ENCODE measurements at places on chromosomes 7 and 10.

- DNase-seq, result no peak
Measured at GRCh38 chr7:22702516-22702915, 24.5 kb upstream of the IL6 start.

- DNase-seq, result no peak
Measured at GRCh38 chr10:82814635-82815034, 939.6 kb downstream of the NRG3 start.

DNA sequence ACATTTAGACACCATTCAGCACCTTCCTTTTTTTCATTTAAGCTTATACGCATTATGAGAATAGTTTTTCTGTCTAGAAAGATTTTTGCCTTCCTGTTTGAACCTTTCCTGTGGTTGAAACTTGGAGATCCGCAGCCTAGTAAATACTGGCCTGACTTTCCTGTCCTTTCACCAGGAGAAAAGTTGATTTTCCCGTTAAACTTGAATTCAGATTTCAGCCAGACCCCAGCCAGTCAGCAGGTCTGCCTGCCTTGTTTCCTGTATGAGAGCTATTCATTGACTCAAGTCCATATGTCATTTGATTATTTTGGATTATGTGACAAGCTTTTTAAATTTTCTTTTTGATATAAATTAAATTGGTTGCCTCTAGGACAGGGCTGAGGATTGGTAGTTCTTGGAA is 71.5 kb downstream of the EVX1 start:
- no peak for DNase-seq

GRCh38 chr7:1934017-1934416 is 263.9 kb downstream of the ELFN1 start:
- DNase-seq, result no peak

GRCh38 chr10:373015-373414 is 237.8 kb downstream of the ZMYND11 start:
- DNase-seq, result no peak

GRCh38 chr7:31121601-31122000 is 69.5 kb downstream of the ADCYAP1R1 start:
- DNase-seq, result no peak

DNA sequence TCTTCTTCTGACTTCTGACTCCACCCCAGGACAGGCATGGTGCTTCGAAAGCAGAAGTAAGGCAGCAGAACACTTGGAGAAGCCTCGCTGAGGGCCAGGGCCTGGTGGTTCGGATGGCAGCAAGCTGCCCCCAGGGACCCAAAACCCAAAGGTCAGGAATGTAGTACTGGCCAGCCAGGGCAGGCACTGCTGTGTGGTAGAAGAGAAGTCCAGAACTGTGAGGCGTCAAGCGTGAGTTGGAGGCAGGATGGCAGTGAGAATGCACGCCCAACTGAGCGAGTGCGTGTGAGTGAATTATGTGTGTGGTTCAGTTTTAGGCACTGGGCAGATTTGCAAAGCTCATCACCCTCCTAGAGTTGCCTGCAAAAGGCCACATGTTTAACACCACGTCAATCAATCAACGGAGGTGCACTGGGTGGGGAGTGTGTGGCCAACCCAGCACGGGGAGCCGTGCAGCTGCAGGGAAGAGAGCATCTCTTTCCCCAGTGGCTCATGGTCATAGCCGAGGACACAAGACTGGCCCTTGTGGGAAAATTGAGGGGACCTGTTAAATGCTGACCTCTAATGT is 144.3 kb downstream of the KCNMA1 start:
- DNase-seq, result no peak

DNA sequence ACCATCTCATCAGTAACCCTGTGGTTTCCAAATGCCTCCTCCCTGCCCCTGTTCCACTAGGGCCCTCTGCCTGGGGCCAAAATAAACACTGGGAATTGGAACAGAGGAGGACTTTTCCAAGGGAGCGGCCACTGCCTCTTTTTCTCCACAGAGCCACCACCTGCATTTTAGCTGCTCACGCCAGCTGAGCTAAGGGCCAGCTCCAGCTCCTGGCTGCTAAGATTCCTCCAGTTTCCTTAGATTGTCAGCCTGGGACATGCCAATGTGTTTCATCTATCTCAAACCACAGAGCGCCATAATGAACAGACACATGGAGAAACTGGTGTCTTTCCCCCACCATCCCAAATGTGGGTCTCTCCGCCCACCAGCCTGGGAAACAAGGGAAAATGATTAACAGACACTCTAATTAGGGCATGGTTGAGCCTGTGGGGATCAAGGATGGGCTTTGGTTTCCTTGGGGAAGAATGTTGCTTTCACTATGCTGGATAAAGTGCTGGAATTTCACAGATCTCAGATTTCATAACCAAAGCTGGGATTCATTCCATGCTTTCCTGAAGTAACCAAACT is 52.2 kb downstream of the ASB13 start:
- no peak for DNase-seq

DNA sequence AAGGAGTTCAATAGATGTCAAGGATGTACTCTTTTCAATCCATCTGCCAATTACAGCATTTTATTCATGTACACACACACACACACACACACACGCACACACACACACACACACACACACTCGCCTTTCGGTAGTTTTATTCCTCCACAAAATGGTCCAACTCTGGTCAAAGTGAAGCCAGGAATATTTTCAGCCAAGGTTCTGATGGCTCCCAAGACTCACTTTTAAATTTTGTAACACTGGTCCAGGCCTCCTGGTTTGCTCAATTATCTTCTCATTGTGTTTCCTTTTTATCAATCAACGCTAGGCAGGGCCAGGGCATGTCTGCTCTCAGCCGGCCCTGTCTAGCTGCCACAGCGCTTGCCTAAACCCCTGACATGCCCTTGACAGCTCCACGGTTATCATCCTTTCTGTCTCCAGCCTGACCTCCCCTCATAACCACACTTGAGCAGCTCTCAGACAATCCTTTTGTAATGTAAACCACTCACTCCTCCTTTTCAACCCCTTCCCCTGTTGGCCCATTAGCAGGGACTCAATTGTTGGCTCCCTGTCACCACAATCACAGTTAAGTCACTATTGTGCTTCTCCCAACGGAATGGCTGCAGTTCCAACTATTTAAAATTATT is 115.1 kb downstream of the ICA1 start:
- DNase-seq, result no peak

GRCh38 chr10:97518301-97519043 is 19.7 kb downstream of the UBTD1 start:
- no peak for DNase-seq

DNA sequence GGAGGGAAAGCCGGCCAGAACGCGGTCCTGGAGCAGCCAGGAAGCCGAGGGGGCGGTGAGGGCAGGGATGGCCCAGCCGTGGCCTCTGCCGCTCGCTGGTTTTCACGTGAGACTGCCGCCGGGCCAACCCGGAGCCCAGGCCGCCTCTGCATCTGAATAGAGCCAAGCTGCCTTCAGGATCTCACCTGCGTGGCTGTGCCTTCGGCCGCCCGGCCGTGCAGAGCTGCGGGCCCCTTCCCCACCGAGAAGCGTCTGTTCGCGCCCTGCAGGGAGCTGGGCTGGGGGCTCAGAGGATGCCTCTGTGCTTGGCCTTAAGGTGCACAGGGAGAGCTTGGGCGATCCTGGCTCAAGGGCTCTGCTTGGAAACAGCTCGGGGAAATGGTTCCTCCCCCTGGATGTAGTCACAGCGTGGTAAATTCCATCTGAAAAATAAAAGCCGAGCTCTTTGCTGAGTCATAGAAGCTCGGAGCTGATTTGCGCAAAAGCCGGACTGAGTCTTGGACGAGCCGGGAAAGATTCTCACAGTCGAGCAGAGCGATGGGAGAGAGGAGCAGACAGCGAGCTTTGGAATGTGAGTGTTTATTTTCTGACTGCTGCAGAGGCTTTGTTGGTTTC is at the start of gene JAKMIP3:
JAKMIP3 (plus strand) TSS at position 456 of the 615 bp plus-strand sequence. CDS start 38,863 bp downstream, outside the sequence.
- no peak for DNase-seq

DNA sequence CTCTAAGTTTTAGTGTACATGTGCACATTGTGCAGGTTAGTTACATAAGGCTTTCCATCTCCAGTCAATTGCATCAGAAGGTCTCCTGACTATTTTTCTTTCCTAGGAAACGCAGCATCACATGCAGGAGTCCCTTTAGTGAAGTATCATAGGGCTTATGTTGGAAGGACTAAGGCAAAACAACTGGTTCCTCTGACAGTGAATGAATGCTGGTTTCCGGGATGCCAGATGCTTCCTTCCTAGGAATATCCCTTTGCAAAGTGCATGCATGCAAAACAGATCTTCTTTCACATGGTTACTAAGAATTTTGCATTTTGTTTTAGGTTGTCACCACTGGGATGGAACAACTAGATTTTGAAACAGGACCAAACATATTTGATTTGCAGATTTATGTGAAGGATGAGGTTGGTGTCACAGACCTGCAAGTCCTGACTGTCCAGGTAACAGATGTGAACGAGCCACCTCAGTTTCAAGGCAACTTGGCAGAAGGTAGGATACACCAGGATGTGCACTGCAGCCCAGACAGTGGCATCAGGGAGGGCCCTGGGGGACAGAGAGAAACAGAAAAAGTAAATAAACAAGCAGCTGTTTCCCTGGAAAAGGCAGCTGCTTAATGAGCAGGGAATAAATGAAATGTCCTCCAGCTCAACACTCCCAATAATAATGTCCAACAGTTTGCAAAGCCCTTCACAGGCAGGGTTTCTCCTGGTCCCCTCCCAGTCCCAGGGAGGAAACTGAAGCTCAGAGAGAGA is 17.8 kb downstream of the CDHR3 start:
- no peak for DNase-seq

- no peak for DNase-seq
Measured at GRCh38 chr10:50393784-50394467, 142.6 kb upstream of the ASAH2 start.

DNA sequence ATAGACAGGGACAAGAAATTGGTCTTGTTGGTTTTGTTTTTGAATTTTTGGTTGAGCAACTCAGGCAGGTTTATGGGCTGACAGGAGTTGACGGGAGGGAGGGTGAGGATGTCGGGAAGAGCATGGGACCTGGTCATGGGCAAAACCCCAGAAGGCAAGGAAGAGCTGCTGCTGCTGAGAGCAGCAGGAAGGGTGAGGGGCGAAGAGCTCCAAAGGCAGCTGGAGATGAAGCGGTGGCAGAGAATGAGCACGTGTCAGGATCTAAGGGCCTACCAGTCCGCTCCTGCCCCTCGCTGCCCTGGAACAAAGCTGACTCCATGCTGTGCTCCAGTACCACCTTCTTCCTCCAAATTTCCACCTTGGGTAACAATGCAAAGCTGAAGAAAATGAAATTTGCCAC is 84.3 kb downstream of the ARHGAP22 start:
- no peak for DNase-seq

DNA sequence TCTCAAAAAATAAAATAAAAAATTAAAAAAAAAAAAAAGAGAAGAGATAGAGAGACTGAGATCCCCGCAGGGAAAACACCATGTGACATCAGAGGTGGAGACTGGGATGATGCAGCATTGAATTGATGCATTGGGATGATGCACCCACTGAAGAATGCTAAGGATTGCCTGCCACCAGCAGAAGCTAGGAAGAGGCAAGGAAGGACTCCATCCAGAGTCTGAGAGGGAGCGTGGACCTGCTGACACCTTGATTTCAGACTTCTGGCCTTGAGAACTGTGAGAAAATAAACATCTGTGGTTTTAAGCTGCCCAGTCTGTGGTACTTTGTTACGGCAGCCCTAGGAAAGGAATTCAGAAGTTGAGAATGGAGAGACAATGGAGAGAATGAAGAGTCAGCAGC is 89.8 kb upstream of the PRPS1L1 start:
- no peak for DNase-seq

- no peak for DNase-seq
Measured at GRCh38 chr7:132739271-132739955, 163.1 kb upstream of the PLXNA4 start.

DNA sequence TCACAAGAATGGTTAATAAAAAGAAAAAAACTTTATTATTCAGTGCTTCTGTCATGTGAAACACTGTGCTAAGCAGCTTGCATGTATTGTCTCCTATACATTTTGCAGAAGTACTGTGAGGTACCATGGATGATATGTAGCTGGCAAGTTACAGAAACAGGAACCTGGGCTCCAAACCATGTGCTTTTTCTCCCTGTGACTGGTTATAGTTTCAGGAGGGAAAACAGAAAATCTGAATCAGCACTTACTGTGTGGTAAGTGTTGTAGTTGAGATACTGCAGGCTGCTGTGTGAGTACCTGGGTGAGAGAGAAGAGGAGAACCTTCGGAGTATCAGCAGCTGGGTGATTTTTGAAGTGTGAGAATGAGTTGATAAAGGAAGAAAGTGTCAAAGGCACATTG is 285.0 kb downstream of the SUGCT start:
- DNase-seq, result no peak

- no peak for DNase-seq
Measured at GRCh38 chr7:15922002-15922401, 235.5 kb upstream of the MEOX2 start.

DNA sequence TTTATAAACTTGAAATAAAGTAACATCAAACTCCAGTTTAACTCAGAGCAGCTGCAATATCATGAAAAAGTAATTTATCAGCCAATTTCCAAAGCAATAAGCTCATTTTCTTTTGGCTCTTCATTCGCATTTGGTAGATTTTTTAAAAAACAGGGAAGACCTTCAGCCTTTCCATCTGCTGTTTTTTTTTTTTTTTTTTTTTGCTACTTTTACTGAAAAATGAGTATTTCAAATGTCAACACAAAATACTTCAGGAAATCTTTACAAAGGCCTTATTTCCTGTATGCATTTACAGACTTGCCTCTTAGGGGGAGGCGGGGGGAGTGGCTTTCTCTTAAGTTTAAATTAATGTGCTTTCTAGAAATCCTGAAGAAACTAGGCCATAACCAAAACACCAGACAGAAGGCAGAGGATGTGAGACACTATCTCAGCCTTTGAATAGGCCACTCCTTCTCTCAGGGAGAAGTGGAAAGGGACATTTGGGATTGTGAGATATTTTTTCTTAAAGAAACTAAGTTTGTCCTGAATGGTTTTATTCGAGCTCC is 91.8 kb downstream of the COL28A1 start:
- DNase-seq, result no peak

- DNase-seq, result no peak
Measured at GRCh38 chr7:157550300-157551275, 213.8 kb downstream of the DNAJB6 start.

Data from stimulated activated CD4-positive, alpha-beta T cell treated with anti-CD3 and anti-CD28 coated beads, Interleukin-1b, Interleukin-23, amount 100 ng/mL, for 1 hour (primary cell).